ENCODE measurements at places on chromosomes 16 and 17. TPM values are rescaled to one million over a fixed set of nuclear protein-coding genes. Genes with fewer than 3 reads are reported as not detected.
A peak's percentile ranks its signal among the peaks of the same experiment; 100 is the strongest.

- no peak overlapping the region for H3K4me3 ChIP-seq
- H3K27ac ChIP-seq = no peak overlapping the region
- no peaks in the 10 kb centered on the region for H3K27me3 ChIP-seq
- H3K4me1 ChIP-seq = peaks cover 7% of the 10 kb centered on the region
These were observed 4.7 kb downstream of the MSRB1 start for GRCh38 chr16:1938316-1938715.

DNA sequence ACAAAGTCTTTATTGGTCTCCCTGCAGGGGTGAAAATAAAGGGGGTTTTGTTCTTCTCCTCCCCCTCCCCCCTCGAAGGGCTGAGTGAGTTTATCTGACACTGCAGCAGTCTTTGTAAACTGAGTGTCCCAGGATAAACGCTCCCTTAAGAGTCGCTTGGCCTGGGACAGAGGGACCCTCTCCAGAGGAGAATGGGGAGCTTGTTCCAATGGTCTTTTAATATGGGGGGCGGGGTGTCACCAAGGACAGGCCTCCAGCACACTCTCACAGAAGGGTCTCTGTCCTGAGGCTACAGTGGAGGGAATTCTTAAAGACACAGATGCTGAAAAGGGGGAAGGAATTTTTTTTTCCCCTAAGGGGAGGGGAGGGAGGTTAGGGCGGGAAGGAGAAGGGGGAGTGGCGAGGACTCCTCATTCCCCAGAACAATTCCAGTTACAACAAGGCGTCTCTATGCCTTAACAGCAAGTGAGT lies 455.5 kb downstream of the SOX9 start:
- H3K4me3 ChIP-seq = no peak overlapping the region
- no peak overlapping the region for H3K27ac ChIP-seq
- H3K36me3 ChIP-seq = no peaks in the 10 kb centered on the region
- H3K27me3 ChIP-seq = peaks cover 39% of the 10 kb centered on the region
- no peak for DNase-seq
- no peaks in the 10 kb centered on the region for H3K4me1 ChIP-seq

DNA sequence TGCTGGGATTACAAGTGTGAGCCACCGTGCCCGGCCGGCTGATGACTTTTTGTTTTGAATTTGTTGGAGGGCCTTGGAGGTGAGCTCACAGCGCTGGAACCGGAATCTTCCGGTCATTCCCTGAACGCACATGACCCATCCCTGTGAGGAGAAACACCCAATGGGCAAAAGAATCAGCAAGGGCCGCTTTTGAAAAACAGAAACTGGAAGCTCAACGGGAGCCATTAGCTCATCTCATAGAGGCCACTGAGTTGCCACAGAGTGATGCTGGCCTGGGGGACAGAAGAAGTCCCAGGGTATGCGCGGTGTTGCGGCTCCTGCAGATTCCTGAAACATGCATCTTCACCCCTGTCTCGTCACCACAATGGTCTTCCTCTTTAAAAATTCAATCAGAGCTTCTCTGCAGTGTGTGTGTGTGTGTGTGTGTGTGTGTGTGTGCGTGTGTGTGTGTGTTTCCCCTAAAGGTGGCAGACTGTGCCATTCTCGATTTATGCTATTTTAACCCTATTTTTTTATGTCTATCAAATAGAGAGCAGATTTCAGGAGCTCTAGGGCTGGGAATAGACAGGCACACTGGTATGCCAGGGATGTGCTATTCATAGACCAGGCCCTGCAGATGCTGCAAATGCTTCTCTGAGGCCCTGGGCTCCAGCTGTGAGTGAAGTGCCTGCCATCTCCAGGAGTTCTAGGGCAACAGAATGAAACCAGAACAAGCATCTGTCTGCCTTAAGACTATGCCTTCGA lies 68.3 kb downstream of the MARCHF10 start:
- H3K36me3 ChIP-seq = no peaks in the 10 kb centered on the region
- H3K27ac ChIP-seq = no peak overlapping the region
- no peak for DNase-seq
- peaks cover 10% of the 10 kb centered on the region for H3K4me1 ChIP-seq
- peaks cover 4% of the 10 kb centered on the region for H3K27me3 ChIP-seq
- no peak overlapping the region for H3K4me3 ChIP-seq

DNA sequence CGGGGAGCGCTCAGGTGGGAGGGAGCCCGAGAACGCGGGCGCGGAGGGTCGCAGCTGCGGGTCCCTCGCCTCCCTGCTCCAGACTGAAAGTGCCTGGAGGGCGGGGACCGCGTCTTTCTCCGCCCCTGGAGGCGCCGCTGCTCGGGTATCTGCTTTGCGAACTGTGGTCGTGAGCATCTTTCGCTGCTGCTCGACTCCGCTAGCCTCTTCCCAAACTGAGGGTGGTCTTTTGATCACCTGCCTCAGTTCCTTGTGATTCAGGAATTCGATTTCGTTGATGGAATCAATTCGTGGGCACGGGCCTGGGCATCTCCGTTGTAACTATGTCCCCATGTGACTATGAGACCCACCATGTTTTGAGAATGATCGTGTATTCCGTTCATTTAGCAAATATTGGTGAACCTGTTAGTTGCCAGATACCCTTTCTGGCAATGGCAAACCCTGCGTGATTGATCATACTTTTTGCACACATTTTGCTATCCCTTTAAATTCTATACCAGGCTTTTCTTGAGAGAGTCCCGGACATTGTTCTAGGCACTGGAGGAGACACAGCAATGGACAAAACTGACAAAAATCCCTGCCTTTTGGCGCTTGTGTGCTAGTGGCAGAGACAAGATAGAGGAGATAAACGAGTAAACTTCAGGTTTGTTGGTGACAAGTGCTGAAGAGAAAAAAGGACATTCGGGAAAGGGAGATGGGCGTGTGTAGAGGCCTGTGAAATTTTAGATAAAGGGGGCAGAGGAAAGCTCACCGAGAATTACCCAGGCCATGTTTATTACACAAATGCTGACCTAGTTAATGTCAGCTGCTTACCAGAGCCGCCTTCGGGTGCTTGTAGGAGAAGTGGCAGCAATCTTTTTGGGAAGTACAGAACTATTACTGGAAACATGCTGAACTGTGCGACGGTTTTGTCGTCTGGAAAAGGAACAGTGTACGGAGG lies 948 bp downstream of the UTP18 start:
- no peak for DNase-seq
- peaks cover 56% of the 10 kb centered on the region for H3K4me1 ChIP-seq
- peak overlapping the region; percentile 80 for H3K27ac ChIP-seq
- no peaks in the 10 kb centered on the region for H3K27me3 ChIP-seq
- H3K4me3 ChIP-seq = peak overlapping the region; percentile 90
- peaks cover 49% of the 10 kb centered on the region for H3K36me3 ChIP-seq

- DNase-seq = no peak
- H3K27ac ChIP-seq = no peak overlapping the region
- H3K27me3 ChIP-seq = no peaks in the 10 kb centered on the region
These were observed 12.6 kb upstream of the GOSR2 start for GRCh38 chr17:46910179-46910927.

GRCh38 chr16:87274794-87275193 lies 42.4 kb downstream of the C16orf95 start:
- H3K36me3 ChIP-seq = peaks cover 2% of the 10 kb centered on the region
- H3K4me3 ChIP-seq = no peak overlapping the region
- peaks cover 14% of the 10 kb centered on the region for H3K27me3 ChIP-seq

DNA sequence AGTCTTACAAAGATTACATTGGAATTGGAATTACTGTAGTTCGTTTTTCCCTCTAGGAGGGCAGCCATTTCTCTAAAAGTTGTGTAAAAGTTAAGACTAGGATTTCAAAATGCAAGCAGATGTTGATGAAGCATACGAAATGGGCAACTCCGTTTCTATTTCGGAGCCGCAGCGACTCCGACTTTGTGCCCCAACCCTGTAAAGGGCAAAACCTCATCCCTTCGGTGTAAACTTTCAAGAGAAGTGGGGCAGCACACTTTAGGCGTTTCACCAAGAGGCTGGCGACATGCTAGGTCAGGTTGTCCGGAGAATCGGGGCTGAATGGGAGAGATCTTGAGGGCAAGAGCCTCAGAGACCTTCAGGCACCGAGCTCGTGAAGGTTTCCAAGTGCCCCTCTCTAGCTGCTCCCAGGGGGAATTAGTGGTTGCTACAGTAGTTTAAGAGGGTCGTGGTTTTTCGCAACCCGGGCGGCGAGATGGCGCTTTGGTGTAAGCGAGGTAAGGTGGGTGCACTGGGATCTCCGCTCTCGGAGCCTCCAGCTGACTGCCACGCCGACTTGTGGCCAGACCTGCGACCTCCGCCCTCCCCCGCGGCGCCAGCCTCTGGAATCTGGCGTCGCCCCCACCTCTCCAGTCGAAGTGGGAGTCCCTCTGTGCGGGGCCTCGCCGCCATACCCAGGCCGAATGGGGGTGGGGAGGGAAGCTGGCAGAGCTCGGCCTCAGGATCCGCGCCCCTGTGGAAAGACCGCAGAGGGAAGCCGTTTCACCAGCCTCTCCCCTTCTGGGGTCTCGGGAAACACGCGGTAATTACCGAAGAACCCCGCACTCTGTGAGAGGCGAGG lies 1.0 kb upstream of the HEXIM2 start:
- H3K27me3 ChIP-seq = no peaks in the 10 kb centered on the region
- DNase-seq = peak; percentile 62
- H3K27ac ChIP-seq = peak overlapping the region; percentile 98
- peaks cover 31% of the 10 kb centered on the region for H3K36me3 ChIP-seq
- peaks cover 37% of the 10 kb centered on the region for H3K4me1 ChIP-seq

GRCh38 chr17:10151667-10152496 lies 46.5 kb downstream of the GAS7 start:
- H3K4me1 ChIP-seq = peaks cover 28% of the 10 kb centered on the region
- H3K27me3 ChIP-seq = peaks cover 16% of the 10 kb centered on the region
- no peak overlapping the region for H3K4me3 ChIP-seq

- DNase-seq = no peak
- H3K27me3 ChIP-seq = no peaks in the 10 kb centered on the region
- H3K36me3 ChIP-seq = peaks cover 10% of the 10 kb centered on the region
- peaks cover 6% of the 10 kb centered on the region for H3K4me1 ChIP-seq
- no peak overlapping the region for H3K27ac ChIP-seq
These were observed 37.7 kb upstream of the PHLPP2 start for GRCh38 chr16:71762186-71762585.

The C16orf96 gene
- 0.20 TPM for total RNA-seq

The MRPS7 gene
- 96.9 TPM for total RNA-seq

The SLC5A10 gene
- total RNA-seq = not detected

All from activated naive CD8-positive, alpha-beta T cell treated with anti-CD3 and anti-CD28 coated beads for 36 hours (primary cell).